ENCODE measurements at places on chromosomes 1 and 21.
A peak's percentile ranks its signal among the peaks of the same experiment; 100 is the strongest.

GRCh38 chr1:160951443-160952128 is 3.0 kb downstream of the ITLN2 start:
- DNase-seq: peak; percentile 3

DNA sequence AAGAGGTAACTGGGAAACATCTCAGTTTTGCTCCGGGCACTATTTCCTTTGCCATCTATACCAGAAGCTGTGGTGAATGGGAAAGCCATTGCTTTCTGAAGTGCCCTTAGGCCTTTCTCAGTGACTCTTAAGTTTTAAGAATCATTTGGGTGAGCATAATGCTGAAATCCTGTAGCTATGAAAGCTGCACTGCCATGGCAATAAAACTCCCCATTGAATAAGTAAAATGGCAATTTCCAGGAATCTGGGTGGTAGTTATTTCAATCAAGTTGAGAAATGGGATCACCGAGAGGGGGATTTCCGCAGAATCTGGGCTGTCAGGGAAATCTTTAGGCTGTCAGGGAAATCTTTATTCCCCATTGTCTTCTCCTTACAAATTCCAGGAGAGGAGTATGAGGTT is 26.8 kb upstream of the MACF1 start:
- no peak for DNase-seq

- no peak for DNase-seq
These were observed 107.4 kb downstream of the LYST start for GRCh38 chr1:235759336-235759735.

DNA sequence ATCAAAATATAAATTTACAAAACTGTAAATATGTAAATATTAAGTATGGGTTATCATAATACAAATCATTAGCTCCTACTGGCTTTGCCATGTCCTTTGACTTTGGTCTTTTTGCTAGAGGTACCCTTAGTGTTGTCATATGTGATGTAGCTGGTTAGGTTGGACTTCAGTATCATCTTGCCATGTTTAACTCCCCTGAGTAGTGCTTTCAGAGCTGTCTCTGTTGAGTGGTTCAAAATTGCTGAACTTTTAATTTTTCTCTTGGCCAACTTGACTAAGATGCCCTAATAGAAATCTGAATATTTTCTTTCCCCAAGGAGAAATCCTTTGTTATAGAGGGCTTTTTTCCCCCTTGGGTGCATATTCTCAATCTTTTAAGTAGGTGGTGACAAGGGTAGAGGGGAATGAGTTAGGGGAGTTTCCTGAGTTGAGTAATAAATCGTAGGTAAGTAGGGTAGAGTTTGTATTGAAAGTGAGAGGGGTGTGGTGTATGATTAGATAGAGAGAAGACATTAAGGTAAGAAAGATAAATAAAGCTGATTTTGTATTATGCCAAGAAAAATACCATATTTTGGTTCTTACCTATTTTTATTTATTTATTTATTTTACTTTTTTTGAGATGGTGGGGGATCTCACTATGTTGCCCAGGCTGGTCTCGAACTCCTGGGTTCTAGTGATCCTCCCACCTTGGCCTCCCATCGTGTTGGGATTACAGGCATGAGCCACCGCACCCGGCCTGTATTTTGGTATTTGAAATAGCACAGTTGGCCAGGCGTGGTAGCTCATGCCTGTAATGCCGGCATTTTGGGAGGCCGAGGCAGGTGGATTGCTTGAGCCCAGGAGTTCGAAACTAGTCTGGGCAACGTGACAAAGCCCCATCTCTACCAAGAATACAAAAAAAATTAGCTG is 21.8 kb downstream of the RPRD2 start:
- DNase-seq: no peak

GRCh38 chr1:96236156-96236739 is 485.3 kb upstream of the PTBP2 start:
- no peak for DNase-seq

DNA sequence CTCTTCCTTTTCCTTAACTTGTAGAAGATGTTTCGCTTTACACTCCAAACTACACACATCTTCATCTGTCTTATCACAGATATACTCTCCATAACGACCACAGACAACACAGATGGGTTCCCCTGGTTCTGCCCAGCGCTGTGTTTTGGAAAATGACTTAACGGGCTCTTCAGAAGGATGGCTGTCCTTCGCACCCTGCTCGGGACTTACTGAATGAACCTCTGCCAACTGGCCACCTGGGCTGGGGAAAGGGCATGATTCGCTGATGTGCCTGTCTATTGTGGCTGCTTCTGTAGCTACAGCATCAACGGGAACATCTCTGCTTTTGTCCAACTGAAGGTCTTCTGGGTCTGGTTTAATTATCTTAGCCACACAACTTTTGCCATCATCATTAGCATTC is 3.4 kb downstream of the DDX59 start:
- DNase-seq: no peak

DNA sequence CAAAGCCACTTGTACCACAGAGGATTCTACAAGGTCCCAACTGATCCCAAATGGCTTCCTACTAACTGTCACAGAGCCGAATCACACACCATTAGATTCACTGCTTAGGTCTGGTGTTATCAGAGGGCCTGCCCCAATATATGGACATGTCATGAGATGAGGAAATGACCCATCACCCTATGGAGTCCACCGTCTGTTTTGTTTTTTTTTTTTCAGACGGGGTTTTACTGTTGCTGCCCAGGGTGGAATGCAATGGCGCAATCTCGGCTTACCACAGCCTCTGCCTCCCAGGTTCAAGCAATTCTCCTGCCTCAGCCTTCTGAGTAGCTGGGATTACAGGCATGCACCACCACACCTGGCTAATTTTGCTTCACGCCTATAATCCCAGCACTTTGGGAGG is 83.8 kb upstream of the ETS2 start:
- no peak for DNase-seq

- DNase-seq: no peak
These were observed 62.7 kb upstream of the BRINP3 start for GRCh38 chr1:190540366-190540765.

GRCh38 chr1:43321331-43321891 is 16.2 kb upstream of the MPL start:
- DNase-seq: no peak

DNA sequence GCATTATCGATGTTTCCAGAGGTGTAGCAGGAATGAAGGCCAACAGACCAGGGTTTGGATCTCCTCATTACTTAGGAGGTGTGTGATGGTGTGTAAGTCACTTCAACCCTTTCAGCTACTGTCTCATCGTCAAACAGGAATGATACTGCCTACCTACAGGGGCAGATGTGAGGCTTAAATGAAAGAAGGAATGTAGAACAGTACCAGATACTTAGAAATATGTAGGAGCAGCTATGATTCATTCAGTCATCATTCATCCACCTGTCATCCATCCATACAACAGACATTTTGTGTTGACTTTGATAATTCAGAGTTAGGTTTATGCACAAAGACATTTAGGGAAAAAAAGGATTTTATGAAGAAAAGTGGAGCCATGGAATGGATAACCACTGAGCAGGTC is 486.9 kb upstream of the DAB1 start:
- DNase-seq: no peak

DNA sequence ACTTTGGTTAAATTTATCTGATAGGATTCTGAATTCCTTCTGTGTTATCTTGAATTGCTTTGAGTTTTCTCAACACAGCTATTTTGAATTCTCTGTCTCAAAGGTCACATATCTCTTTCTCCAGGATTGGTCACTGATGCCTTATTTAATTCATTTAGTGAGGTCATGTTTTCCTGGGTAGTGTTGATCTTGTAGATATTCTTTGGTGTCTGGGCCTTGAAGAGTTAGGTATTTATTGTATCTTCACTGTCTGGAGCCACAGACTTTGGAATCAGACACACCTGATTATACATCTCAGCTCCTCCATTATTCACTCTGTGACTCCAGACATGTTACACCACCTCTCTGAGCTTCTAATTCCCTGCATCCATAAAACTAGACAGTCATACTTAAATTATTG is 34.2 kb upstream of the ETS2 start:
- DNase-seq: no peak

DNA sequence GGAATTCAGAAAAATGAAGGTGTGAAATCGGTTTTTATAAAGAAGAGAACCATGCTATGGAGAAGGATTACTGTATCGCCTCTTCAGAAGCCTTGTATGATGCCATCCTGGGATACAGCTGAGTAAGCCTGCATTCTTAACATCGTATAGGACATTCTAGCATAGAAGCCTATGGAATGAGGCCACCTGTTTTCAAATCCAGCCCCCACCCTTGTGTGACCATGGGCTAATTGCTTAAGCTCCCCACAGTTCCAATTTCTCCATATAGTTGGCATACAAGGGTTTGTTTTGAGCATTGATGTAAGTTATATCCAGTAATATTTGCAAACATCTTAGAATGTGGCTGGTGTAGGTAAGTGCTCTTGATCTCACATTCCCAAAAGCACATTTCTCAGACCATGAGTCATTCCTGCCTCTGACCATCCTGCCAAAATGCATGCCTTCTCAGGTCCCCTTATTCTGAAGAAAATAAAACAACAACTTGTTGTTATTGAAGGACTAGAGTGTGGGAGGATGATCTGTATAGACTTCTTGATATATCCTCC is 1.5 kb downstream of the OR14A2 start:
- DNase-seq: no peak

GRCh38 chr1:21734526-21734925 is 48.4 kb downstream of the USP48 start:
- DNase-seq: no peak

DNA sequence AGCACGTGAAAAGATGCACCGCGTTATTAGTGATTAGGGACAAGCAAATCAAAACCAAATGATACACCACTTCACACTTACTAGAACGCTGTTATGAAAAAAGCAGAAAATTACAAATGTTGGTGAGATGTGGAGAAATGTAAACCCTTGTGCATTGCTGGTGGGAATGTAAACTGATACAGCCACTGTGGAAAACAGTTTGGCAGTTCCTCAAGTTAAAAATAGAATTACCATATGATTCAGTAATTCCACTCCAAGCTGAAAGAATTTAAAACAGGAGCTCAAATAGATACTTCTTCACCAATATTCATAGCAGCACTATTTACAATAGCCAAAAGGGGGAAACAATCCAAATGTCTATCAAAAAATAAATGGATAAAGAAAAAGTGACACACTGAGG is 10.3 kb upstream of the EVI5 start:
- DNase-seq: no peak

GRCh38 chr1:10082785-10083479 is 50.2 kb downstream of the UBE4B start:
- DNase-seq: no peak

- no peak for DNase-seq
These were observed 71.1 kb downstream of the SKI start for GRCh38 chr1:2299131-2299627.

GRCh38 chr1:235278915-235279292 is 49.1 kb downstream of the ARID4B start:
- DNase-seq: no peak

DNA sequence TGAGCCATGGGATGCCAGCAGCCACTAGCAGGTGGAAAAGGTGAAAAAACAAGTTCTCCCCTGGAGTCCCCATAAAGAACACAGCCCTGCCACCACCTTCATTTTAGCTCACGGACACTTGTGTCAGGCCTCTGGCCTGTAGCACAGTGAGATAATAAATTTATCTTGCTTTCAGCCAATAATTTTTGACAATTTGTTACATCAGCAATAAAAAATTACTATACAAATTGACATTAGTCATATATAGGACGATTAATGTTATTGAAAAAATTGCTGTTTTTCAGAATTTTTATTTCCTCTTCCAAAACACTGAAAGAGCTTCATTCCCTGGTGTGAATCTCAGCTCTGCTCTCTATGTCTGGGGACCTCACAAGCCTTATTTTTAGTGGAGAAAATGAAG is 152.9 kb upstream of the ETV3 start:
- no peak for DNase-seq

DNA sequence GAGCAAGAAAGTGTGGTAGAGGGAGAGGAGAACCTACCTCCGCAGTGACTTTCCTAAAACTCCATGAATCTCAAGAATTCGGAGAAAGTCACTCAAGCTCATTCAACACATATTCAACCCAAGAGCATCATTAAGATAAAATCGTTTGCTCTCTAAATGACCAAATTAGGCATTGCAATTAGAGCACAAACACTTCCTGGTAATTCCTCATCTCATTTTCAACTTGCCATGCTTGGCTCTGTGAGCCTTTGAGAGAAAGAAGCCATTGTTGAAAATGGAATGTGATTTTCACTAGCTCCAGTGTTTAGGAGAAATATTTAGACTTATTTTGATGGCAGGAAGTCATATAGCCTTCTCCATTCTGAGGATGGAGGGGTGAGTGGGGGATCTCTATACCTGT is 52.5 kb downstream of the KAZN start:
- no peak for DNase-seq

GRCh38 chr1:202577381-202577780 is 132.9 kb downstream of the SYT2 start:
- DNase-seq: no peak

All from skeletal muscle cell (primary cell).